ENCODE measurements at places on chromosomes 4 and X. TPM values are rescaled to one million over a fixed set of nuclear protein-coding genes. Genes with fewer than 3 reads are reported as not detected.

Gene CSAG3
- total RNA-seq = 7.4 TPM

Gene LAP3
- 24.9 TPM for total RNA-seq

Gene NPY5R
- total RNA-seq = not detected

Gene ZNF732
- total RNA-seq = 1.3 TPM

Gene TBX22
- not detected for total RNA-seq

Gene PLK4
- total RNA-seq = 5.6 TPM

Gene TCEAL9
- 27.0 TPM for total RNA-seq

Gene MAGEA10
- not detected for total RNA-seq

Gene RHOXF2B
- not detected for total RNA-seq

Gene RBMXL3
- total RNA-seq = not detected

Gene PAGE2
- total RNA-seq = not detected

Gene HTN3
- not detected for total RNA-seq

Gene GCNA
- total RNA-seq = 2.5 TPM

Gene FRAS1
- total RNA-seq = 18.7 TPM

Gene CYLC1
- not detected for total RNA-seq

Gene FABP2
- not detected for total RNA-seq

Gene AMBN
- not detected for total RNA-seq

Gene PABPC5
- 9.5 TPM for total RNA-seq

Gene CYBB
- 0.61 TPM for total RNA-seq

Gene RHOXF2
- total RNA-seq = not detected

Gene LDB2
- total RNA-seq = 3.1 TPM

Gene RENBP
- total RNA-seq = 16.1 TPM

Gene UGT2B15
- total RNA-seq = not detected

Gene TGIF2LX
- not detected for total RNA-seq

Gene DCHS2
- 97.4 TPM for total RNA-seq

Gene AMTN
- not detected for total RNA-seq

Gene CXCL1
- not detected for total RNA-seq

Gene RFC1
- total RNA-seq = 27.7 TPM

Gene DGAT2L6
- total RNA-seq = not detected
